ENCODE measurements at places on chromosomes 4 and X.

DNA sequence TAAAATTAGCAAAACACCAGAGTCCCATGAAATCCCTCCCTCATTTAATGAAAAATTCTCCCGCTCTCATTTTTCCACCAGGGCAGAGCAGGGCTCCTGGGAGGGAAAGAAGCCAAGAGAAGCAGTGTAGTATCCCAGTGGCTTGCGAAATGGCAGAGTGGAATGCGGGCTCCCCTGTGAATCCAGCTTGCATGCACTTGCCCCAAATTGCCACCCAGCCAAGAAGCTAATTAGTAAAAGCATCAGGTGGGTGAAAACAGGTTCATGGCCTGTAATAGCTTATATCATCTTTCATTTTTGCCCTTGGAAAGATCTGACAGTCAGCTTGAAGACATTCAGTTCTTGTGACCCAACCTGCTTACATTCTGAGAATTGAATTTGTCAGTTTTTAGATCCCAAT is 10.1 kb downstream of the AMOT start:
- no peak for DNase-seq

DNA sequence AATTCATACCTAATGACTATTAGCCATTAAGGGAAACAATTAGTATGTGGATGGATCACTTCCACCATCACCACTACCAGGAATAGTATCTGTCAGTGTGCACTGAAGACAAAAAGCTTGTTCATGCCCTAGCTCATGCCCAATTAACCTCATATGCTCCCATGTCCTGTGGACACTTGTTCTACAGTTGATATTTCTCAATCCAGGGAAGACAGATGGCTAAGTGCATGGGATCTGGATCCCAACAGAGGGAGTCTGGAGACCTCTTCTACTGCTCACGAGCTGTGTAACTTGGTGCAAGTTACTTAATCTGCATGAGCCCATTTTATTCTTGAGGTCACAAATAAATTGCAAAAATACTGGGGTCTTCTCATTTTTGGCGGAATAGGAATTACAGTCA is 23.7 kb downstream of the AMOT start:
- DNase-seq, result no peak

DNA sequence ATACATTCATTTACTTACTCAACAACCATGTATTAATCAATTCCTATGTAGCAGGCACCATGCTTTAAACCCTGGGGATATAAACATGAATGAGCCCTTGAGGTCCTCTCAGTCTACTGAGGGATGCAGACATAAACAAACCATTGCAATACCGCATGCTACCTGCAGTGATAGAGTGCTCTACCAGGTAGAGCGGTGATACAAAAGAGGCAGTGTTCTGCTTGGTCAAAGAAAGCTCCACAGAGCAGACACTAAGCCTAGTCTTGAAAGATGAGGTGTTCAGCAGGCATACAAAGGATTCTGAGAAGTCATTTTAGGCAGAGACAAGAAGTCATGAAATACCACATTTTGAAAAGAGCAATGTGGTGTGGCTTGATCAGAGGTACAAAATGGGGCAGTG is 26.9 kb upstream of the AMOT start:
- no peak for DNase-seq

DNA sequence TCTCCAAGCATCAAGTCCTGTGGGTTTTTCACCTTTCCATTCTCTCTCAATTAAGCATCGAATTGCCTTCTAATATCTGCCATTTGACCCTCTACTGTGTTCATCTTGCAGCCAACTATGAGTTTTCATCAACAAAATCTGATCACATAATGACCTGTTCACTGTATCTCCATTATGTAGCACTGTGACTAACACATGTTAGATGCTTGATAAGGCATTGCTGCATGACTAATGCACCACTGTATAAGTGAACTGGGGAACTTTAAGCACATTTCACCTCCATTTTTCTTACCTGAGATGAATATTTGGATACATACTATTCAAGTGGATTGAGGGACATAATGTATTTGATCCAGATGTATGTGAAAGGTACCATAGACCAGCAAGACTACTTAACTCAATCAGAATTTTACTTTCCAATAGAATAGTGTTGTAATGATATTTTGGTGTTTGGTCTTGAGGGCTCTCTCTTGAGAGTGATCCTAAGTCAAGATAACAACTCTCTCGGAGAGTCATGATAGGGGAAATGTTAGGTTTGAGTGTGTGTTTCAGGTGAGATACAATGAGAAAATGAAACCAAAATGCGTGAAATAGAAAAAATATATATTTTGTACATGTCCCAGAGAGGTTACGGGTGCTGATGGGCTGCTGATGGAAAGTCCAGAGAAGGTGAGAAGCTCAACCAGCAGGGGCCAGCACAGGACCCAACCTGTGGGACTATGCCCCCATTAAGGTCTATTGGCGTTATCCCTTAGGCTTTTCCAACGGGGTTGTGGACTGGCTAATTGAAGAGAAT is 60.2 kb upstream of the HS3ST1 start:
- no peak for DNase-seq

- DNase-seq, result no peak
These were observed 66.8 kb downstream of the RTL9 start for GRCh38 chrX:110425222-110426154.

DNA sequence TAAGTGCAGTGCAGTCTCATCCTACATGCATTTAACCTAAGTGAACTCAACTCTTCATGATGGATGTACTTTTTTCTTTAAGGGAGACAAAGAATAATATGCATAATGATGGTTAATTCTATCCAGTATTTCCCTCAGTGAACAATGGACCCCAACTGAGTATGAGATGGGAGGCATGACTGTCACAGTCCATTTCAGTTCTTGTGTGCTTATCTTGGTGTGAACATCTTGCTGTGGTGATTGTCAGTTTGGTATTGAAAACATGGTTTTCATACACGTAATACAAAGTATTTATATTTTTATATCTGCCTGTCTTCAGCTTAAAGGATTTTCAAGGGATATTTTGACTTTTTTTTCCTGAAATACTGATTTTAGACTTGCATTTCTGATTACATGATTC is 72.0 kb upstream of the NDUFC1 start:
- DNase-seq, result no peak

- no peak for DNase-seq
These were observed 519.5 kb upstream of the GALNT7 start for GRCh38 chr4:172649143-172649542.

GRCh38 chr4:126661194-126661593 is 971.6 kb upstream of the INTU start:
- DNase-seq, result no peak

GRCh38 chrX:103531002-103531401 is 11.7 kb upstream of the RAB40A start:
- DNase-seq, result no peak

GRCh38 chr4:40369437-40370274 is 34.5 kb downstream of the CHRNA9 start:
- DNase-seq, result no peak

GRCh38 chr4:72564184-72564583 is 4.8 kb downstream of the ADAMTS3 start:
- no peak for DNase-seq

DNA sequence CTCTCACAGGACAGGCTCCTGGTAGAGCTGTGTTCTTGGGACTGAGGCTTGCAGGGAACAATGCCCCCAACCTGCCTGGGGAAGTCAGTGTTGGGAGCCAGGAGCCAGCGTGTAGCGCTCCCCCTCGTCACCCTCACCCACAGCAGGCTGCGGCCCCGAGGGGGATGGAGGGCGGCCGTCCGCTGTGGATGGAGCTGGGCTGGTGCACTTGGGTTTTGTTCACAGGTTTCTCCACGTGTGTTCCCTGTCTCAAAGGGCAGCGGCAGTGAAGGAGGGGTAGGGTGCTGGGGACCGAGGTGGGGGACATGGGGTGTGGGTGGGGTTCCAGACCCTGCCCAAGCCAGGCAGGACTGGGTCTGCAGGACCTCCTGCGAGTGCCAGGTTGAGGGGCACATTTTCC is 69.1 kb downstream of the RGS12 start:
- DNase-seq, result no peak

DNA sequence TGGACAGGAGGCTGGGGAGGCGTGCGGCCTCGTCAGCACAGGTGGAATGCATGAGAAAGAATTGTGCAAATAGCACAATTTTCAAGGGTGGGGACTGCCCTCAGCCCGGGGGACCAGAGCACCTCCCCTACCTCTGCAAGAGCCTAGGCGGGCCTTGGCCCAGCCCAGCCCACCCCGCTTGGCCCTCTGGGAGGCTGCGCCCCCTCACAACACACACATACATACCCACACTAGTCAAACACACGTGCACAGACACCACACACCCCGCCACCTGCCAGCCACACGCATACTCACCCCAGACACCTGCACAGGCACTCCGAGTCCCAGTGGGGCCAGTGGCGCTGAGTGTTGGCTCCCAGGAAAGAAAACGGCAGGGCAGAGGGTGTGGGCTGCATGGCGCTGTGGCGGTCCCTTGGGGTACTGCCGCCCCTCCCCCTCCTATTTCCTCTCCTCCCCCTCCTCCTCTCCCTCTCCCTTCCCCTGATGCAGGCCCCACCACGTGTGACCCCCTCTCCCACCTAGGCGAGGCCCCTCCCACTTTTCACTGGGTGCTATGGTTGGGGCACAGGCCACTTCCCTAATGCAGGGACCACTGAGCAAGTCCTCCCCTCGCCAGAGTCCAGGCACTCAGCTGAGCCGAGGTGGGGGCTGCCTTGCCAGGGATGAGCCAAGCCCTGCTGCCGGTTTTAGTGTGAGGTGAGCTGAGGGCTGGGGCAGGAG is 84.5 kb downstream of the FAM53A start:
- DNase-seq, result no peak

DNA sequence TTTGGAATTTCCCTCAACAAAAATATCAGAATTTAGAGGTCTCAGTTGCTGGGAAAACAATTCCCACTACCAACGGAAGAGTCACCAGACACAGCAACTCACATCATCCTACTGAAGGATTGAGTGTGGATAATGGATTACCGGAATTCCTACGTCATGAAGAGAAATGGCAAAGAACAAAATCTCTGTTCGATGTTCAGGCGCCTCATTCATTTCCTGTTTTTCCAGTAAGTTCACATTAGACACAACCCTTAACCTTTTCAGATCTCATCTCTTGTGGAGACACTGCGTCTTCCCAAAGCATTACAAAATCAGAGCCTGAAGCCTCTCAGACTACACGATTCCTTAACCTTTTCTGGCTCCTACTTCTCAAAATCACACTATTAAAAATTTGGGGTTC is 58.5 kb upstream of the CPEB2 start:
- no peak for DNase-seq

DNA sequence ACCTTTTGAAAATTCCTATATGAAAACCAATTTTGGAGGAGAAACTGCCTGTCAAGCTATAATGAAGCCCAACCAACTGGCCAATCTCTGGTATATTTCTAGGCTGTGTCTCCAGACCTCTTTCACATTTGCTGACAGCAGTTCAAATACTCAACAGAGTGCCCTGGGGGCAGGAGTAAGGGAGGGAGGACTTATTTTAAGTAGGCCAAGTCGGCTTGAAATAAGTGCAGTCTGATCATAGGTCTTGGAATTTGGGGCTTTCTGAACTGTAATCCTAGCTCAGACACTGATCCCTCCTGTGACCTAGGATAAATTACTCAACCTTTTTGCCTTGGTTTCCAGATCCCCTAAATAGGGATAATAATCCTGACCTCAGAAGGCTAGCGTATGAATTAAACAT is 59.4 kb upstream of the SLC7A11 start:
- no peak for DNase-seq

DNA sequence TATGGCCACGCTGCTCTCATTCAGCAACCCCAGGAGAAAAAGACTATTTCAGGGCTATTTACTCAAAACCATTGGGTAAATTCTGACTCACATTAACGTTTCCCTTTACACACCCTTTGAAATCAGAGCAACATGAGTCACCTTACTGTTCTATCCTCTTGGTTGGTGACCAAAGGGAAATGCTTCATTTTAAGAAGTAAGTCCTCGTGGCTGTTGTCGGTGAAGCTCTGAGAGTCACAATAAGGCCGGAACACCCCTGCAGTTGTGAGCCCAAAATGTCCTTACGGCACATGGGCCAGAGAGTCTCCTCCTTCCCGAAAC is 56.3 kb upstream of the SPRY1 start:
- DNase-seq, result no peak

GRCh38 chr4:128853741-128854140 is 44.2 kb downstream of the JADE1 start:
- DNase-seq, result no peak

DNA sequence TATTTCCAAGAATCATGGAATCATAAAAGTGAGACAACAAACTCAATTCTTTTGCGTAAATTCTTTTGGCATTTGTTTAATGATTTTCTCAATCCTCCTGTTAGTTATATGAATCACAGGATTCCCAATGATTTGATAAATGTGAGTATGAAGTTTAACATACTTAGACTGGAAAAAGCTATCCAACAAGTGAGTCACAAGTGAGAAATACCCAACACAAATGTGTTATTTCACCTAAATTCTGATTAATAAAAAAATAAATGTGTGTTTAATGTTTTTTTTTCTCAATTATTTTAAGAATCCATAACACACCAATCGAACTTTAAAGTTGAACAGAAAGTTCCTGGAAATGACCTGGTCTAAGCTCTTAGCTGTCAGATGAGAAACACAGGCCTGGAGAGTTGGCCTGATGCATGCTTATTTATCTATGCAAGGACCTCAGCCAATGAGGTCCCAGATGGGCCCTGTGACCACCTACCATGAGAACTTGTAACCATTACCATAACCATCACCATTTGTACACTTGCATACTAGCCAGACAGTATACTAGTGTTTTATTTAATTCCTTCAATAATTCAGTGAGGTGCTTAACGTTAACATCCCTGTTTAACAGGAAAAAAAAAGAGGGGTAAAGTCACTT is 386.7 kb downstream of the SPRY1 start:
- no peak for DNase-seq

DNA sequence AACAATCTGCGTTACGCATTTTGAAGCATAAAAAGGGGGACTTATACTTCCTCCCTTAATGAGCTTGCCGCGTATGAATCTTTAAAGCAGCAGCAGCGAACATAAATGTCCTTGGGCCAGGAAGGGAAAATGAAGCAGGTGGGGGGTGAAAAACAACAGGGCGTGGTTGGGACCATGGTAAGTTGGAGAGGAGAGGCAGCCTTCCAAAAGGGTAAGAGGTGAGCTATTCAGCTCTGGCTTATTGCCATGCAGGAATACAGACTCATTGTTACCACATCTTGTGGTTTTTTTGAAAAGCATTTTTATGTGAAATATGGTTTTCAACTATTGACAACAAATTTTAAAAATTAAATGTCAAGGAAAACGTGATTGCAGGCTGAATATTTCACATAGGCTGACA is 710.7 kb upstream of the FAM241A start:
- DNase-seq, result no peak

GRCh38 chr4:184957446-184958115 is 60.7 kb upstream of the HELT start:
- no peak for DNase-seq

Data from naive thymus-derived CD8-positive, alpha-beta T cell (primary cell).